ENCODE measurements at places on chromosomes 1 and 21.
A peak's percentile ranks its signal among the peaks of the same experiment; 100 is the strongest.

DNA sequence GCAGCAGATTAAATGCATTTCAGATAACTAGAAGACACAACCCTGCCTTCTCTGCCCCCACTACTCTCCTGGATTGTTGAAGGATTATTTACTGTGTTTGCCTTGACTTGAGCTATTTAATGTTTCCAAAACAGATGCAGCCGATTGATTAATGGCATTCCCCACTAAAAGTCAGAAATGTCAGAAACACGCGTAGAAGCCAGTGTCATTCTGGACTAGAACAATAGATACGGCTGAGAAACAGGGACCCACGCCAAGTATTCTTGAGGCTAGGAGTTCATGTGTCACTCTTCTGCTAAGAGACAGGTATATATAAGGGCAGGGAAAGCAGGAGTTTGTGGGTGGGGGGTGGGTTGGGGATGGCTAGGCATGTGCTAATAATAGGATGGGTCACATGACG lies 366.7 kb upstream of the PROX1 start:
- DNase-seq = no peak

DNA sequence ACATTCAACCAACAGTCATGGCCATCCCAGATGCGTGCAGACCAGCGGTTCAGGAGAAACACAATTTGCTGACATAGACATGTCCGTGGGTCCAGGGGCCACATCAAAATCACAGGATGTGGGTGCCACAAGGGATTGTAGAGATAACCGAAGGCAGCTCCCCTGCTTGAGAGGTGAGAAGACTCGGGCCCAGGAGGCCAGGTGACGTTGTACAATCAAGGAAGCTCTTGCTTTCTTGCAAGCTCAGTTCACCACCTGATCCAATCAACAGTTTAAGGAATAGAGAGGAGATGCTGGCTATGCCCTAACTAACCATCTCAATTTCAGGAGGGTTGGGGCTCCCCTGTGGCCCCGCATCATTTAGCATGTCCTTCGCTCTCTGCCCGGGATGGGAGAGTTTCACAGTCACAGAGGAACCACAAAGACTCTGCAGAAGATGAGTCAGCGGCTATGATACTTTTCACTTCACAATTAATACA lies 19.5 kb downstream of the UBASH3A start:
- DNase-seq = no peak

GRCh38 chr21:42234464-42235241 lies 15.7 kb downstream of the ABCG1 start:
- DNase-seq = peak; percentile 35

DNA sequence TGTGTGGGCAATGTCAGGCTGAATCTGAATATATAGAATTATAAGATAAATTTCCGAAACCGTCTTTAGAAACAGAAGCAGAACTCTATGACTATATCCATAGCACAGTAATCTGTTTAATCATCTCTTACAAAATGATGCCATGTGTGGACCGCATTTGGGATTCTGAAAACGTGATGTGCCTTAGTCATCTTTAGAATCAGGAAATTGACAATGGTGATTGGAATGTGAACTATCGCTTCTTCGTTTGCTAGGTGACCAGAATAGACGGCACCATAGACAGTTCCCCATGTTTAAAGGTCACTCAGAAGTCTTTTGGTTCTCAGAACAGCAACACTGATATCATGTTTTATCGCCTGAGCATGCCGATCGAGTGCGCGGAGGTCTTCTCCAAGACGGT lies 300.3 kb downstream of the ZP4 start:
- DNase-seq = no peak

- DNase-seq = no peak
Measured at GRCh38 chr1:41811051-41811795, 107.5 kb downstream of the HIVEP3 start.

DNA sequence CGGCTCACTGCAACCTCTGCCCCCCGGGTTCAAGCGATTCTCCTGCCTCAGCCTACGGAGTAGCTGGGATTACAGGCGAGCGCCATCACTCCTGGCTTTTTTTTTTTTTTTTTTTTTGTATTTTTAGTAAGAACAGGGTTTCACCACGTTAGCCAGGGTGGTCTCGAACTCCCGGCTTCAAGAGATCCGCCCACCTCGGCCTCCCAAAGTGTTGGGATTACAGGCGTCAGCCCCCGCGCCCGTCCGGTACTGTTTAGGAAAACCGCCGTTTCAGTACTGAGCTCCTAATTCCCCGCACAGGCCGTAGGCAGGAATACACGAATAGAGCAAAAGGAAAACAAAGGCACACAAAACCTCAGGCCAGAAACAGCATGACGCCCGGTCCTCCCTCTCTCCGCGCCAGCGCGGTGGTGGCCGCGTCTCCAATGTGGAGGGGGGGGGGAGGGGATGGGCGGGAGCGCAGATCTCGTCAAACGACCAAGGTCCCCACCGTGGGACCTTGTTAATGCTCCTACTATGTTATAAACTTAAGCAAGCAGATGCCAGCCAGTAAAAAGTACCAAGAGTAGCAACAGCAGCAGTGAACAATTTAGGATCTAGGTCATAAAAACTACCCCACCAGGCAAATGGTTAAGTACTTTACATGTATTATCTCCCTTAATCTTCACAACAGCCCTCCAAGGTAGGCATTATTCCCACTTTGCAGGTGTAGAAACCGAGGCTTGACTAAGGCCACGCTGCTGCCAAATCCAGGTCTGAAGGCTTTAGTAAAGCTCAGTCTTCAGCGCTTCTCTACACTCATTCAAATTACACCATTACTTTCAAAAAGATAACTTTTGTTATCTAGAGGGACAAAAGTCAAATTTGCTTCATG lies 648 bp upstream of the ADAR start:
- DNase-seq = no peak

- DNase-seq = no peak
Measured at GRCh38 chr1:61496501-61496900, 228.4 kb downstream of the TM2D1 start.

- no peak for DNase-seq
Measured at GRCh38 chr1:183989078-183989577, 48.4 kb downstream of the COLGALT2 start.

GRCh38 chr1:93756657-93757056 lies 75.0 kb upstream of the BCAR3 start:
- DNase-seq = no peak

DNA sequence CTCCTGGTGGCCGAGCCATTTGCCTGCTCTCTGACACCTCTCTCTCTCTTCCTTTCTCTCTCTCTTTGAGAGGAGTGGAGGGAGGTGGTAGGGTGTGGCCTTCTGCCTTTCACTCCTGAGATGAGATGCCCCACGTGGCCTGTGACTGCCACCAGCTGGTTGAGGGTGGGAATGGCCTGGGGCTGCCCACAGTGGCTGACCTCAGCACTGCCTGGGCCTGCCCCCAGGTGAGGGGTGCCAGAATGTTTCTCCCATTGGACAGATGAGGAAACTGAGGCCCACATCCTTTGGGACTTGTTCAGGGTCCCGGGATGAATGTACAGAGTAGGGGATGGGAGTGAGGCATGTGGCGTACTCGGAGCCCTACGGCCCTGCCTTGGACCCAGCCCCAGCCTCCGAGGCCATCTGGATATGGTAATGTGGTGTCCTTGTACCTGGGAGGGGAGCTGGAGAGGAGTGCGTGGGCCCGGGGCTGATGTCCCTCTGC lies 12.7 kb upstream of the C1orf167 start:
- peak; percentile 86 for DNase-seq

DNA sequence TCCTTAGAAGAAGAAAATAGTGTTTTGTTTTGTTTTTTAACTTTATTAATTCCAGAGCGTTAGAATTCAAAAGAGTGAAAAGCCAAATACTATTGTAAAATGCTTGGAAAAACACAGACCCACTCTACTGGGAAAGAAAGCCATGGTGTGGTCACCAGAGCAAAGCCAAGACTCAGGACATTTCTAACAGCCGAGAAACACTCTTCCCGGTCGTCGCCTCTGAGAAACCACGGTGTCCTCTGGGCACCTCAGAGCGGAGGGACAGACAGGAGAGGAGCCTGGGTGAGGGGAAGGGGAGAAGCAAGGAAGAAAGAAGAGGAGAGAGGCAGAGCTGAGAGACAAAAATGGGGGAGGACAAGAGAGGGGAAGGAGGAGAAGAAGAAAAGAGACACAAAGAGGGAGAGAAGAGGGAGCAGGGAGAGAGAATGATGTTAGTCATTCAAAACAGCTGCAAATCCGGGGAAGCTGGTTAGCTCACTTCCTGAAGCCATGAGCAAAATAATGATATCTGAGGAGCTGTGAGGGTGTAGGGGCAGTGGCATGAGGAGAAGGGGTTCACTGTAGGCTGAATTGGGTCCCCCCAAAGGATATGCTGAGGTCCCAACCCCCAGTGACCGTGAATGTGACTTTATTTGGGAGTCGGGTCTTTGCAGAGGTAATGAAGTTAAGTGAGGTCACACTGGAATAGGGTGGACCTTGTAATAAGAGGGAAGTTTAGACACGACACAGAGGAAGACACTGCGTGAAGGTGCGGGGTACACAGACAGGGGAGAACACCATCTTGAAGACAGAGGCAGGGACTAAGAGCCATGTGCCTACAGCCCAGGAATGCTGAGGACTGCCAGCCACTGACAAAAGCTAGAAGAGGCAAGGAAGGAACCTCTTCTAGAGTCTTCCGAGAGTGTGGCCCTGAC lies 58.2 kb upstream of the DMRTB1 start:
- no peak for DNase-seq

GRCh38 chr1:89305493-89305892 lies 32.8 kb upstream of the GBP5 start:
- no peak for DNase-seq

DNA sequence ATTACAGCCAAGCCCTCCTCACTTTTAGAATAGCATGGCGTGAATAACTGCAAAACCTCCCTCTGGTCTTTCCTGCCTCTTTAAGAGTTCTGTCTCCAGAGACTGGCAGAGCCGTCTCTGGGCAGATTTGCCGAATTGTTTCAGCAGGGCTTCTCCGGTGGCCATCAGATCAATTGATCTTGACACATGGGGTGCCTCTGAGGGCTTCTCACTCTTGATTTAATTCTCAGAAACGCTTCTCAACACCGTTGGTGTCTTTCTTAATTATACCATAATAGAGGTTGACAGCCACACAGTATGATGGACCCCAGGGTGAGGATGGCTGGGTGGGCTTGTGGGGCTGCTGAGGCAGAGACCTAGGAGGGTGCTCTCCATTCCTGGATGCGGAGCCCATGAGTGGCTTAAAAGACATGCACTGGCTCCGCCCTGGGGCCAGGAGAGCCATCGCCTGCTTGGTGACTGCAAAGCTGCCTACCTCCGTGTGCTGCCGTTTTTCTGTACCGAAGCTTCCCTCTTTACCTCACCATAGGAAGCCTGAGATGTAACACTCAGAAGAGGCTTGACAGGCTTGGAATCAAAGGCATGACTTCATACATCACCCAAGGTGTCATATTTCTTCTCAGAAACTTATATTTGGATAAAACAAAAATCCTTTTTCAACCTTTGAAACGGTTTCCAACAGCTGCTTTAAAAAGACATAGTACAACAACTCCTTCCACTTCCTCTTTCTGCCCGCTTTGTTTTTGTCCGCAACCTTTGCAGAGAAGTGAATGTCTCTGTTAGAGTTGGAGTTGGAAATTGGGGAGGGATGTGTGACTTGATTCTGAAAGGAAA lies 82.9 kb downstream of the GALNT2 start:
- DNase-seq = no peak

DNA sequence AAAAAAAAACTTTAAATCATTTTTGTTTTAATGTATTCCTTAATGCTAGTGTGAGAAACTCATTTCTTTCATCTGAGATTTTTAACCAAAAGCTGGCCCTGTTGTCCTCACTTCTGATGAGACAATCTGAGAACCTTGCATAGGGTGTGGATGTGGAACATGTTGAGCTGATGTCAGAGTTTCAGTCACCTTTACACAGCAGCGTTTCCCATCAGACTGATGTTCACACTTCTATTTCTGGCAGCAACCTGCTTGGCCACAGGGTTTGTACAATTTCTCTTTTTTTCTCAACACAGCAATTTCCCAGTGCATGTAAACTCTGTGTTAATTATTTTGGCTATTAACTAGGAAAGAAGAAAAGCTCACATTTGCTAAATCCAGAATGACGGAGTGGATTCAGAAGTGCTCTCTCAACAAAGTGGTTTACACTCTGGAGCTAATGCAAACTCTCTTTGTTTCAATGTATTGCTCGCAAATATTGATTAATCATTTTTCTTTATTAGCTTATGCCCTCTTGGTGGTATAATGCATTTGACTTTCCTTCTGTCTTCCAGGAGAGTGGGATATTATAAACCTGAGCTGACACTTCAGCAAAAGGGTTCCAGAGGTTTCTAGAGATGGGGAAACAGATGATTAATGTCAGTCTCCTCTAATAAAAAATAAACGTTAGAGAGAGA lies 70.5 kb upstream of the HSPA13 start:
- no peak for DNase-seq

- DNase-seq = no peak
Measured at GRCh38 chr1:90993245-90993644, 28.6 kb downstream of the ZNF644 start.

- no peak for DNase-seq
Measured at GRCh38 chr1:25856856-25857255, 2.4 kb downstream of the AUNIP start.

- no peak for DNase-seq
Measured at GRCh38 chr1:36722871-36723270, 240.2 kb upstream of the CSF3R start.

DNA sequence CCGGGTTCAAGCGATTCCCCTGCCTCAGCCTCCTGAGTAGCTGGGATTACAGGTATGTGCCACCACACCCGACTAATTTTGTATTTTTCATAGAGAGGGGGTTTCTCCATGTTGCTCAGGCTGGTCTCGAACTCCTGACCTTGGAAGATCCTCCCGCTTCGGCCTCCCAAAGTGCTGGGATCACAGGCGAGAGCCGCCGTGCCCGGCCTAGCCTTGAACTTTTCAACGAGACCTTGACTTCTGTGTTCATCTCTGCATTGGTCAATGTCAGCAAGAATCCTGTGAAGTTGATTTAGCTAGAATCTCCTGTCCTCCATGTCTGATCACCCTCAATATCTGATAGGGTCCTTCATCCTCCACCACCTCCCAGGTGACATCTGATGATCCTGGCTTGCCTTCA lies 11.4 kb upstream of the CNR2 start:
- DNase-seq = no peak

DNA sequence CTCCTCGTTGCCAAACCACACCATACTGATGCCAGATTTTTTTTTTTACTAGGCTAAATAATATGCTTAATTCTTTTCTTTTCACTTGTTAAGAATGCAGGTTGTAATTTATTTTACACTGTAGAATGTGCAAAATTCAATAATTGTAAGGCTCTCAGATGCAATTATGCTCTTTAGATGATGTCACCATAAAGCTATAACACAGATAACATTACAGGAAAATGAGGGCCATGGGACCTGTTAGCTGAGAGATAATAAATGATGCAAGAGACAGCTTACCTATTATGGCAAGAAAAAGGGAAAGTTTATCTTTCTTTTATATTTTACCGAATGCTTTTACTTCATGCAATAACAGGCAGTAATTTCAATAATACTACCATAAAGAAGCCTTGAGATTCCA lies 35.4 kb downstream of the CHRM3 start:
- DNase-seq = no peak

DNA sequence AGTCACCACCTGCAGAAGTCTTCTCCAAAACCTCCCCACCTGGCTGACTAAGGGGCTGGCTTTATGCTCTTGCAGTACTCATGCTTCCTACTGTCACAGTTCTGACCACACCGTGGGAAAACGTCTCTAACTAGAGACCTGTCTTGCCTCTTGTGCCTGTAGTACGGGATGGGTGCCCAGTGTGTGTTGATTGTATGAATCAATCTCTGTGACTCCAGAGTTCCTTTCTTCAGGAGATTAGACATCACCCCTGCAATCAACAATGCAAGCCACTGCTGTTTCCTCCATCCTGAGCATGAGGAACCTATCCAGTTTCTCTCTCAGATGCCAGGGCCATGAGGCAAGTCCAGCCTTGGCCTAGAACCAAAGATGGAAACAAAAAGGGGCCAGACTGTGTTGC lies 64.1 kb downstream of the LRRN2 start:
- no peak for DNase-seq

- no peak for DNase-seq
Measured at GRCh38 chr21:46509741-46510502, 51.2 kb downstream of the DIP2A start.
